Activated T-helper 9 cell treated with anti-CD3 and anti-CD28 coated beads, Interleukin-2, amount 50 U/mL, for 16 hours (primary cell): ENCODE measurements at places on chromosomes 16 and 17.

DNA sequence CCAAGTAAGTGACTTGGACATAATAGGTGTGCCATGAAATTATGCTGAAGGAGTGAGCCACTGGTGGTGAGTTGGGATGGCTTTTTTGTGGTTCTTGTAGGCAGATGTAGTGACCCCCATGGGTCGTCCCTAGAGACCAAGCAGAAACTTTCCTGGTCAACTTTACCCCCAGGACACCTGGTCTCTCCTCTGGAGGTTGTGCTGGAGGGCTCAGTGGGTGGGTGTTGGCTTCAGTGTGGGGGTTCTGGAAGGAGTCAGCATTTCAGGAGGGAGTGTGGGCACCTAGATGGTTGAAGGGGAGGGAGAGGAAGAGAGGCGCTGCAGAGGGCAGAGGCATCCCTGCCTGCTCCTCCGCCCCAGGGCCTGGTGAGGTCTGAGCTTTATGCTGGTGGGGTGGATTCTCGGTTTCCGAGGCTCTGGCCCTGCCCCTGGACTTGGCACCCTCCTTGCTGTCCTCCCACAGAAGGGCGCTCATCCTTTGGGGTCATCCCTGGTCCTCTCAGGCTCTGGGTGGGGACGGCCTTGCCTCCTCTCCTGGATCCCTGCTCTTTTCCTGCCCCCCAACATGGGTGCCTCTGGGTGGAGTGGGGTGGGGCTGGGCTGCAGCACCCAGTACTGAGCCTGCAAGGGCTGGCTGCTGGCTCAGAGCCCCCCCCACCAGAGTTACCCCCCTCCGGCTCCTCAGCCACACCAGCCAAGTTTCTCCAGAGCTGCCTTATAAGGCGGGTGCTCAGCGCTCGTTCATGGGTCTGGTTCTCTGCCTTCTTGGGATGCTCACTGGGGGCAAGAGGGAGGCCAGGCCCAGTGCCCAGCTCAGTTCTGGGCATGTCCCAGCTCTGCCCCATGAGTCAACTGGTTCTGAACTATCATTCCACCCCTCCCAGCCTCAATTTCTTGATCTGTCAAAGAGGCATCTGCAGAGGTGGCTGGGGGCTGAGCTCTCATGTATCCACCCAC lies 266.8 kb downstream of the SEC14L1 start:
- no peak for DNase-seq

DNA sequence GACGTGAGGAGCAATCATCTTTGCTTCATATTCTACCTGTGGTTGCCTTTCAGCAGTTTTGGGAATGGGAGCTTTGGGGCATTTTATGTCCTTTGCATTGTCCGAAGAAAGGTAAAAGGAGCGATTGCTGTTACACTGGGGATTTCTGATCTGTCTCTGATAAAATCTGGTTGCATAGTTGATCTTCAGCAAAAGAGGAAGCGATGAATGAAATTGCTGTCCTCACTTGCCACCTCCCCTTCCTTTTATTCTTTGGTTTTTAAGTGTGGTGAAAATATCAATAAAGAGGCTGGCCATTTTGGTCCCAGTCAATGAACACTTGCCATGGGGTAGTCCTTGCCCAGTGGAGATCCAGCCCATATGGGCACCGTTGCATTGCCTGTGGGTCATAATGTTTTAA lies 236.8 kb downstream of the MSI2 start:
- DNase-seq: no peak

DNA sequence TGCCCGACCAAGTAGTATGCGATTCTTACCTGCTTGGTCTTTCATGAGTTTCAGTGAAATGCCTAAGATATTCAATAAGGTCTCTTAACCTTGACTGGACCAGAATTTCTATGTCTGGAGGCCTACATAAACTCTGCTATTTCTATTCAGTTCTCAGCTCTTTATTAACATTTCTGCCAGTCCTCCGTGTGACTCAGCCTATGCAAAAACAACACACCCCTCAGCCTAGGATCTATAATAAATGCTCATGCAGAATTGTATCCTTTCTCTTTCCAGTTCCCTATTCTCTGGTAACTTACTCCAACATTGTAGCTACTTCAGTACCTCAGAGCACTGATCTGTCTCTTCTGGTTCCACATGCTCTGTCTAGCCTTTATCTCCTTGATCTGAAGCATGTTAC lies 1507.4 kb downstream of the CDH11 start:
- no peak for DNase-seq

DNA sequence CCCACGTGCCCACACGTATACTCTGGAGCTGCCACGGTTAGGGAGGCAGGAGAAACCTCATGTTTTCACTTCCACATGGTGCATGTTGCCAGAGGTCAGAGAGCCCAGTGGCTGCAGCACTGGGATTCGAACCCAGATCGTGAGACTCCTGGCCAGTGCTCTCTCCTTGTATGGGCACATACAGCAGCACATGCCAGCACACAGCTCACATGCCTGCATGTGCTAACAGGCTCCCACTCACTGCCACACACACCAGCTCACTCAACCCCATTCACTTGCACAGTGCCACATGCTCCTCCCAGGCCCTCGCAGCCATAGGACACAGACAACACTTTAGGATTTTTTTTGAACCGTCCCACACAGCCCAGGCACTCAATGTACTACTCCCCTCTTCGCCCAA lies 49.5 kb upstream of the MRPS23 start:
- DNase-seq: no peak

- DNase-seq: no peak
These were observed 290 bp downstream of the TOB1 start for GRCh38 chr17:50865868-50866260.
